ENCODE measurements at places on chromosomes 7 and 10.

DNA sequence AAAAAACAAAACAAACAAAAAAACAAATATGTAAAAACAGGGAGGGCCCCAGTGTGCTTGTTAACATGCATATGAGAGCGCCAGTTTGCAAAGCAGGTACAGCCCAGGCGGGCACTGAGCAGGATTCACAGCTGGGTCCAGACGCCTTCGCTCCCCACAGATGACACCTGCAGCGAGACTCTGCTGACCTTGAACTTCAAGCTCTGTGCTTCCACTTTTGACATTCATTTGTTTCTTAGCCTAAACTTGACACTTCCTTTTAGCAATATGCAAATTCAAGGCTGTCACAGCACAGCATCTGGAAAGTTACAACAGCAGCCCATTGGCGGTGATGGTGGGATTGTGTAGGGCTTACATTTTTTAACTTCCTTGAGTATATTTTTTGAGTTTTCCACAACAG, 88.8 kb upstream of the TNS3 start:
- DNase-seq: no peak

DNA sequence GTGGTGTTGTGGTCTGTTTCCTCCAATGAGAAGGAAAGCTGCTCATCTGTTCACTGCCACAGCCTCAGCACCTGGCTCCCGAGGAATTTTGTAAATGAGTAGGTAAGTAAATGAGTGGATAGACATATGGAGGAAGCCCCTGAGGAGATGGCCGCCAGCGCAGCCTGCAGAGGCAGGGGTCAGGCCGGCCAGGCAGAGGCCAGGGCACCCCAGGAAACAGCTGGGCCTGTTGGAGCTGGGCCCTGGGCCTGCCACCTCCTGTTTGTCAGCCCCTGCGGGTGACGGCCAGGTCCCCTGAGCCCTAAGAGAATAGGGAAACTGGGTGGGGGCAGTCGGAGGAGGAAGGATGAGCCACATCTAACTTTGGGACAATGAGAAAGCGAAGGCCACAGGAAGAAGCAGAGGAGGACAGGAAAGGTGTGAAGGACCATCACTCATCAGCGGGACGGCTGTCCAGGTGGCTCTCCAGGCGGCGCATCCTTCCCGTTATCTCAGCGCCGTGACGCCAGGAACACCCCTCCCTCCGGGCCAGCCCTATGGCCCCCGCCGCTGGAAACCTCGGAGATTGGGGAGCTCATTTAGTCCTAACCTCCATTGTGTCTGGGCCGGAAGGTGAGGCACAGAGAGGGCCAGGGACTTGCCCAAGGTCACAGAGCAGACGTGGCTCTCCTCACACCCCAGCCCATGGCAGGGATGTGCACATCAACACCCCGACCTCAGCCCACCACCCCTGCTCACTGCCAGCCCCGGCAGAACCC, 142.3 kb upstream of the UNC5B start:
- DNase-seq: no peak

DNA sequence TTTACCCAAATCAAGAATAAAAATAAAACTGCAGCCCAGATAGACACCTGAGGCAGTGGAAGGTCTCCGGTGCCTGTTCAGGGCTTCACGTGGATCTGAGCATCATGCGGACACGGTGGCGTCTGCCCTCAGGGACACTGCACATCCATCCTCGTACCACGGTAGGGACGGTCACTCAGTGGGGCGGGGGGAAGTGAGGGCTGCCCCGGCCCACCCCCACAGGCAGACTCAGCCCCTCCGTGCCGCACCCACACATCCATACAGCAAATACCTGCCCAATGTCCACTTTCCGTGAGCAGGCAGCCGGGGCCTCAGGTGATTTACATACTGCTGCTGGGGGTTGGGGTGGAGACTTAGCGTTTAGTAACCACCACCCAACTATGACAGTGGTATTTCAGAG, 207.8 kb downstream of the DIP2C start:
- DNase-seq: no peak

- no peak for DNase-seq
Measured at GRCh38 chr10:29343607-29344038, 54.8 kb downstream of the LYZL1 start.

DNA sequence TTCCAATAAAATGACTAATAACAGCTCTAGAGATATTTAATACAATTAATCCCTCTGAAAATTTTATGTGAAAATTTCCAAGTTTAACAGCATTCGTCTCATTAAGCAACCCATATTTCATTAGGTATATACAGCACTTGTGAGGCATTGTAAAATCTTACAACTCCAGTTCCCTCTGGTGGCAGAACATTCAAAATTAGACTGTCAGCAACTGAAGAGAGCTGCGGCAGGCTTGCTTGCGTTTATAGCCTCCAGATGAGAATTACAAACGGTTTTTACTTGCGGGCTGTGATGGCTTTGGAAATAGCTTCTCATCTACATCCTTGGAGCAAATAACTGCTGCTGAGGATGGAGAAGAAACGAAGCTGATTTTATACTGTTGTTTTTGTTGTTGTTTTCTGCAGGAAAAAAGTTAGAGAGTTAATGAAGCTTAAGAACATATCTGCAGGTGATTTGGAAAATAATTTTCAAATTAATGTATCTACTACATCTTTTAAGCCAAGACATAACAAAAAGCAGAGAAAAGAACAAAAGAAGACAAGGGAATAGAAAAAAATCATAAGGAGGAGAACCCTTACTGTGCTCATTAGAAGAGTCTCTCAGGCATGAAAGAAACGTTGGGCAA, 171.3 kb downstream of the MAGI2 start:
- DNase-seq: peak; percentile 29

DNA sequence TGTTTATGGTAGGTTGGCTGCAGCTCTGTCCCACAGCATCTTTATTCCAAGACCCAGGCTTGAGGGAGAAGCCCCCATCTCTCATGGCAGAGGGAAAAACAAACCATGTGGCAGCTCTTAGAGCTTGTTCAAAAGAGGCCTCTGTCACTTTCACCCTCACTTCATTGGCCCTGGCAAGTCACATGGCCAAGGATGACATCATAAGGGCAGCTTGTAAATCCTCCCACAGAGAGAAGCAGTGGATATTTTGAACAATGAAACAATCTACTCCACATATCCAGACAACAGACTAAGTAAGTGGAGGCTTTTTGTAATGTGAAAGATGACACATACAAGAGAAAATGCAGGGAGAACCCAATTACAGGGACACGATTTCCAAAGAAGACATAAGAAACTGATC, 108.1 kb downstream of the GRID1 start:
- DNase-seq: no peak

DNA sequence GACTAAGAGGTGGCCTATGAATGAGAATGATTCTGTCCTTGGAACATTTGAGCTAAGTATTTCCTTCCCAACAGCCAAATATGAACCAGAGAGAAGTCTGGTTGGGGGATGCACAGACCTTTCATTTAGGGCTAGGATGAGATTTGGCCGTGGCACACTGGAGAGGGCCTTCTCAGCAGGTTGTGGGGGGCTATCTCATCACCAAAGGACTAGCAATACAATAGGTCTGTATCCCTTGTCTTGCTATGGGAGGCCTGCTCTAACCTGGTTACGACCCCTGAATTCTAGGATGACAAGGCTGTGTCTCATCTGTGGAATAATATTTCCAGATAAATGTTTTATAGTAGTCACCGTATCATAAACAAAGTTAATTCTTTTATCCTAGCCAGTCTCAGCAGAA, 133.0 kb downstream of the CHRM2 start:
- DNase-seq: no peak

GRCh38 chr10:124566222-124566888, 104.7 kb downstream of the LHPP start:
- no peak for DNase-seq

DNA sequence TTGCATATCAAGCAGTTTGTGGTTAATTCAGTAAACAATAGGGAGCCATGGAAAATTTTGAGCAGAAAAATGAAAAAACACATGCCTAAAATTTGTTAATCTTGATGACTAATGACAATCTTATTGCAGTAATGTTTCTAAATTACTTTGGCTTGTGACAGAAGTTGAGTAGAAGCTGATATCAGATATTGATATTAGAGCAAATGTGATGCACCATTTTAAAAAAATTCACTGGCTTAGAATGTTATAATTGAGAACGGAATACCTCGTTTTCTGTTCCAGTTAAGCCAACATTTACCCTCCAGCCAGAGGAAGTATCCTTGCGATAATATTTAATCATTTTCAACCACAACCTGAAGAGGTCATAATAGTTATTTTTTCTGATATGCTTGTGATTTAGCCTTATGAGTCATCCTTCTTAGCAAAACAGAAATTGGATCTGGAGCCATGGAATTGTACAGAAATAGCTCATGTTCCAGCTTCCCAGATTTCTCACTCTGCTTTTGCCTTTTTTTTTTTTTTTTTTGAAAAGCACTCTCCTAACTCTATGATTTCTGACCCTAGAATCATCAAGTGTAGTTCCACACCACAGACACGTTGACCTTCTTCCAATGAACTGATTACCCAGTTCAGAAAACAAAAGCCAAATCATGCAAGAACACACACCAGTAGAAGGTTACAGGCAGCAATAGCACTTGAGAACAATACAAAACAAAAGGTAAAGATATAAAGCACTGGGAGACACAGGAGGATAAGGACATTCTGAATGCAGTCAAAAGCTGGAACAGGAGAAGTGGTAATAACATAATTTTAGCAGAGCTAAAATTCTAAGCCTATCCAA, 96.8 kb upstream of the PHYHIPL start:
- DNase-seq: no peak

GRCh38 chr10:133528845-133529575, 1.8 kb downstream of the CYP2E1 start:
- DNase-seq: no peak

GRCh38 chr7:128210590-128211570, 30.2 kb upstream of the LEP start:
- no peak for DNase-seq

- DNase-seq: no peak
Measured at GRCh38 chr7:44491229-44491628, 771 bp upstream of the NUDCD3 start.

- DNase-seq: no peak
Measured at GRCh38 chr7:158414486-158414961, 173.1 kb downstream of the PTPRN2 start.

GRCh38 chr7:28581351-28581750, 169.0 kb downstream of the CREB5 start:
- DNase-seq: no peak

DNA sequence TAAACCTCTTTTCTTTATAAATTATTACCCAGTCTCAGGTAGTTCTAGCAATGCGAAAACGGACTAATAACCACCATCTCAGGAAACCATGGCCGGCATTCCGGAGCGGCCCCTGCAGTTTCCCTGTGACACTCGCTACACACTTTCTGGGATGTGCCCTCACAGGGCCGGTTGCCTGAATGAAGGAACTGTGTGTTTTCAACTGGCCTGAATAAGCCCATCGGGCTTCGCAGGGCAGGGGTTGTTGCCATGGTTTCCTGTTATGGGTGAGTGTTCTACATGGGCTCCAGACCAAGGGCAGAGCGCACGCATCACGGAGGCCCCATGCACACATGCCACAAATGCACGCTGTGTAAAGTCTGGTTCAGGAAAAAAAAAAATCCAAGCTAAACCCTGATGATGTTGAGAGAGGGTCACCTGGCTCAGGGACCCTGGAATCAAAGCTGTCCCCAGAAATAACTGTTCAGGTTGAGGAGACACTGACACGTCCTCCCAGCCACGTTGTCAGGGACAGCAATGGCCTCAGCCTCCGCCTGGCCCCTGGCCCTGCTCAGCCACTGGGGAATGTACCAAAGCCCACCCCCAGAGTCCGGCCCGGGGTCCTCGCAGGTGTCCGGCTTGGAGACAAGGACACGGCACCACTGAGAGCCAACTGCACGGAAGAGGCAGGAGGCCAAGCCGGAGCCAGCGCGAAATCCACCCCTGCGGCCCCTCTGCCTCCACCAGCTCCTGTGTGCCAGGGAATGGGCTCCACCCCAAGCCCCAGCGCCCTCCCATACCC, 47.9 kb downstream of the STK32C start:
- DNase-seq: no peak

DNA sequence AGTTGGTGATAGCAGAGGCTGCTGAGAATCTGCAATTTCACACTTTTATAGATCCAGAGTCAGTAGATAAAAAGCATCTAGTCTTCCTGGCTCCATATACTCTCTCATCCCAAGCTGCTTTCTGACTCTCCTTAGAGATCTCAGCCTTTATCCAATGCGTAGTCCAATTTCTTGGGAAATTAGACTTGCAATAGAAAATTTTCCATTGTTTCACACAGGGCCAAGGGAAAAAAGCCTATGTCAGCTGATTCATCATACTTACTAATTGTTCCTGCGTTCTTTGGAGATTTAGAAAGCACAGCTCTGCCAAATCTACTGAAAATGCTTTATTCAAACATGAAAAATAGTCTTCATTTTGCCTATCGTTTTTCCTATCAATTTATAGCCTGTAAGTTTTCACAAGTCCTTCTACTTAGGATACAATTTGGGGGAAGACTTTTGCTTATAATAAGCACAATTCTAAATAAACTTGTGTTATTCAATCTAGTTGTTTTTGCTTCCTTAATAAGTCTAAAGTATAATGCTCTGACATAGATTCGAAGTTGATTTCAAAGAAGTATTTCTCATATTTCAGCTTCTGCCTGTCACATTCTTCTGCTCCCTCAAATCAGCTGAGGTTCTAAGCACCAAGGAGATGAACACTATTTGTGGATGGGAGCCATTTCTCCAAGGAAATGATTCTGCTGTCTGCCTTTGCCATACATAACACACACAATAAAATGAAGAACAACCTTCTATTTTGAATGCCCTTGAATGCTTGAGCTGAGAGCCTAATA, 165.4 kb downstream of the ADAM12 start:
- DNase-seq: no peak

DNA sequence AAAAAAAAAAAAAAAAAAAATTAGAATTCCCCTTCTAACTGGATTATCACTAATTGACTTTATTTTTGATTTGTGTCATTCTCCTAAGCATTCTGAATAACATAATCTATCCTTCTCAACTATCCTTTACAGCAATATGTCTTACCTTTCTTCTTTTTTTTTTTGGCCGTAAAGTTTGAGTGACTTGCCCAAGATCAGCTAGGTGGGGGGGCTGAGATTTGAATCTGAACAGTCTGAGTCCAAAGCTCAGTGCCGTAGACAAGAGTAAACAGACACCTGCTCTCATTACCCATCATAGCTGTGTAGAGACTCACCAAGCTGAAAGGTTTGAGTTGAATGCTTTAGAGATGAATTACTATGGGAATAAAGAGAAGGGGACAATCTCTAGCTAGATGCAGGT, 192.1 kb downstream of the SORCS1 start:
- no peak for DNase-seq

GRCh38 chr7:46759711-46760480, 822.0 kb downstream of the TNS3 start:
- DNase-seq: no peak

GRCh38 chr10:34956756-34957155, 133.4 kb downstream of the CUL2 start:
- no peak for DNase-seq

- DNase-seq: no peak
Measured at GRCh38 chr7:12757443-12757842, 70.0 kb downstream of the ARL4A start.

GRCh38 chr7:5629941-5630340, 151.5 kb downstream of the RNF216 start:
- no peak for DNase-seq
